ENCODE measurements at places on chromosomes 6 and 20. TPM values are rescaled to one million over a fixed set of nuclear protein-coding genes. Genes with fewer than 3 reads are reported as not detected.

DNA sequence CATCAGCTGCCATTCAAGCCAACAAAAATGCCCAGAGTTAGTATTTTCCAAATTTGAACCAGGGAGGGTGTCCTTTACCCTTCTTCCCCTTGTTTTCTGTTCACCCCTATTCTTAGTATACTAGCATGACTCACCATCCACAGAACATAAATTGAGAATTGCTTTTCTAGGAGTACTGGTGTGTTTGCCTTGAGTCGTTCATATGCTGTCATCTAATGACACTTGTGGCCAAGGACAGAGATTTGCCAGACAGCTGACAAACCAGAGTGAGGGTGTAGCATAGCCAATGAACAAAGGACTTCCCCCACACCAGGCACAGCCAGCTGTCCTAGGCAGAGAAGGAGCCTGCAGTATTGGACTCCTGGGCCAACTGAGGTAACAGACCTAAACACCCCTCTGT lies 62.2 kb downstream of the FILIP1 start:
- peak; percentile 96 for DNase-seq

GRCh38 chr6:117550078-117550600 lies 52.2 kb downstream of the GOPC start:
- no peak for DNase-seq

- DNase-seq = no peak
Observed at GRCh38 chr20:21224217-21224616, 78.9 kb upstream of the XRN2 start.

GRCh38 chr6:116366740-116367275 lies 3.9 kb upstream of the DSE start:
- no peak for DNase-seq

GRCh38 chr6:161238500-161238899 lies 35.4 kb downstream of the AGPAT4 start:
- no peak for DNase-seq

DNA sequence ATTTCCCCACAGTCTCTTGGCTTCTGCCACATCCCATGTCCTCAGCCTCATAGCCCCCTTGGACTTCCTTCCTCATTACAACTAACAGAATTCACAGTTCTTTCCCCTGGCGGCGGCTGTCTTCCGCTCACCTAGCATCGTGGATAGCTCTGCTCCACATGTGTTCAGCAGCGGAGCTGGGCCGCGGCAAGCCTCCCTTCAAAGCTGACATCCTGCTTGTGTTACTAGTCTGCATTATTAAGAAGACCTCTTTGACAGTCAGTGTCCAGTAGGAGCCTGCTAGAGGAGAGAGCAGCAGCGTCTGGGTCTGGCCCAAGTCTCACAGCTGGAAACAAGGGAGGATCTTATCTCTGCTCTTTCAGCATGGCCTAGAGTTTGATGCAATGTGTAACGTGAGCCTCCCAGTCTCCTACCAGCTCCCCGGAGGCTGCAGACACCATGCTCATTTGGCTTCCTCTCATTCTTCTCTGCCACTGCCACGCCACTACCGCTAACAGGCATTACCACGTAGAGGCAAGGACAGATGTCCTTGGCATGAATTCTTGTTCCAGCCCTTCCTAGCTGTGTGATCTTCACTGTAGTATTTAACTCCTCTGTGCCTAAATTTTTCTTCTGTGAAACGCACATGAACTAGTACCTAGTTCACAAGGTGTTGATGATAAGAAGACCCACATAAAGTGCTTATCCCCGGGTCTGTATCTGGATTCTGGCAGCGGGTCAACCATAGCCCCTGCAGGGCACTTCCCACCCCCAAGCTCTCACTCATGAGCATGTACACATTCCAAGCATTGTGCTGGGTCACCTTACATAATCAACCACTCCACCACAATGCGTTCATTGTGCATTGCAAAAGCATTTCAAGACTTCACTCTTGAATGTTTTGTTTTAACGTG lies 107.1 kb upstream of the BACH2 start:
- peak; percentile 48 for DNase-seq

DNA sequence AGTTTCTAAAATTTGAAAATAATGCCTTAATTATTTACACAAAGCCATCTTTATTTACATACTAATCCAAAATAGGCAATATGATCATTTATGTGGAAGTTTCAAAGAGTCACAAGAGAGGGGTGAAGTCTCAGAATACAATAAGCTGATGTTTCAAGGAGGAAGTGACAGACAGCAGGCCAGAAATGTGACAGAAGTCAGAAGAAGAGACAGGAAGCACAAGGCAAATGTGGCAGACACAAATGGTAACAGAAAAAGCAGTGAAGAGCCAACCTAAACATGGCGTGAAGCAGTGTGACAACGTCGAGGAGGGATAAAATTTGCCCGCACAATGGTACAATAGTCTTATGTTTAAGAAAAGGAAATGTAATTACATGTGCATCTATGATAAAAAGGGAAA lies 59.8 kb downstream of the SHPRH start:
- no peak for DNase-seq

DNA sequence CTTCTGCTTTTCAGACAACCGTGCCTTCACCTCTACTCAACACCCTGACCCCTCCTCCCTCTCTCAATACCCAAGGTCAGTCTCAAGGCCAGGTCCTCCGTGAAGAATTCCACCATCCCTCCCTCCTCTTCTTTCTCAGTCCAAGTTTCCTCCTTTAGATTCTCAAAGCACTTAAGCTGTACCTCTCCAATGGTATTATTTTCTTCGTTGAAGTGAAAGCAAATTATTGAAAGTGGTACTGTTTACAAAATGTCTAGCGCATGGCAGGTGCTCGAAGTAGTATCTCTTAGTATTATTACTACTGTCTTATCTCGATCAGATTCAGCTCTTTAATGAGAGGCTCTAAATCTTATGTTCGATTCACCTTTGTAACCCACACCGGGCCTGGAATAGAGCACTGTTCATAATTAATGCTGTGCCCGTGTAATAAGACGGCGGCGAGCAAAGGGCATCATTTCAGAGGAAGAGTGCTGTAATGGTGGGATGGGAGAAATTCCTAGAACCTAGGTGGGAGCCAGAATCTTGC lies 593 bp upstream of the RALGAPB start:
- DNase-seq = no peak

DNA sequence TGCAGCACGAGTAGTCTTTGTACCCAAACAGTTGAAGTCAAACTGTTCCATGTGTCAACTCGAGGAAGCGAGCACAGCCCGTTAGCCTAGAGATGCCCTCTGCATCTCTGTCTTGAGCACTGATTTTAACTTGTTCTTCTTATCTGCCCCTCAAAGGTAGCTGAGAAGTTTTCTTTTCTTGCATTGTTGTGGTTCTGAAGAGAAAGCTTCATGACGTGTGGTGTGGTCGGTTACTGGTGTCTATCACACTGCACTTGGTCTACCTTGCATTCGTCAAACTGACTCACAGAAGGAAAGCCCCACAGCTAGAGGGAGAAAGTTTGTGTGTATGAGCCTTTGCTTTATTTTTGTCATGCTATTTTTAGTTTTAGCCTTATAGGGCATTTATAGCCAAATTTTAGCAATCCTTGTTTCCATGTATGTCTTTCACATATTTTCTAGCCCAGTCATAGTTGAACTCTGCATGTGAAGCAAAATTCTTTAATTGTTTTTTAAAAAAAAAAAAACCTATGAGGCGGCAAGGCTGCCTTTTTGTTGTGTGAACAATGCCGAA lies 115.1 kb downstream of the JAG1 start:
- DNase-seq = peak; percentile 69

DNA sequence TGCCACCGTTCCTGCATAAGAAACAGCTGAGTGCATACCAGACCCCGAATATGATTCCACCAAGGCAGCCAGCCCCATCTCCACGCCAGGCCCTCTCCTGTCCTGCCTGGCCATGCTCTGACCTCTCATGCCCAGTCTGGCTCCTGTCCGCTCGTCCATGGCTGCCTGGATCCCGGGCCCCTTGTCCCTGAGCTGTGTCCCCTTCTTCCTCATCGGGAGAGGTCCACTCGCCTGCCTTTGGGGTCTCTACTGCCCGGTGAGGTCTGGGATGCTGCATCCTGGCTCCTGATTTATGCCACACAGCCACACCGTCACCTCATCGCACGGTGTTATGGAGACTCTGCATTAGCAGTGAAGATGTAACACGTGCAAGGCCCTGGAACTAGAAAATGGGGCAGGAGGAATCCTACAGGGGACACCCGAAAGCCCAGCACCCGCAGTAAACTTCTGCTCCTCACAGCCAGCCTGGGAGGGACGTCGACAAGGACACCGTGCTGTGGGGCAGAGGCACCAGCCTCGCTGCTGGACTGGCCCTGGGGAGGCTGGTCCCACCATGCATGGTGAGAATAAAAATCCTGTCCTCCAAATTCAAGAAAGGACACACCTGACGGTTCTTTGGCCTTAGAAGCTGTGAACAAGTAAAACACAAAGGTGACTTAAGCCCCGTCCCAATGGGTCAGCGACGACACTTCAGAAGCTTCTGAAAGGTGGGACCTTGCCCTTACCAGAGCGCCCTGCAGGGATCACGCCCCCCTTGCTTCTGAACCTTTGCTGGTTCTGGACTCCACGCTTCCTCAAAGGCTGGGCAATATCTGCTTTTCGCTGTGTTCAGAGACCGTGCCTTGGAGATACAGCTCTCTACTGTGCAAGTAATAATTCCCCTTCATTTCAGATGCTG lies 103.0 kb downstream of the DLL1 start:
- no peak for DNase-seq

DNA sequence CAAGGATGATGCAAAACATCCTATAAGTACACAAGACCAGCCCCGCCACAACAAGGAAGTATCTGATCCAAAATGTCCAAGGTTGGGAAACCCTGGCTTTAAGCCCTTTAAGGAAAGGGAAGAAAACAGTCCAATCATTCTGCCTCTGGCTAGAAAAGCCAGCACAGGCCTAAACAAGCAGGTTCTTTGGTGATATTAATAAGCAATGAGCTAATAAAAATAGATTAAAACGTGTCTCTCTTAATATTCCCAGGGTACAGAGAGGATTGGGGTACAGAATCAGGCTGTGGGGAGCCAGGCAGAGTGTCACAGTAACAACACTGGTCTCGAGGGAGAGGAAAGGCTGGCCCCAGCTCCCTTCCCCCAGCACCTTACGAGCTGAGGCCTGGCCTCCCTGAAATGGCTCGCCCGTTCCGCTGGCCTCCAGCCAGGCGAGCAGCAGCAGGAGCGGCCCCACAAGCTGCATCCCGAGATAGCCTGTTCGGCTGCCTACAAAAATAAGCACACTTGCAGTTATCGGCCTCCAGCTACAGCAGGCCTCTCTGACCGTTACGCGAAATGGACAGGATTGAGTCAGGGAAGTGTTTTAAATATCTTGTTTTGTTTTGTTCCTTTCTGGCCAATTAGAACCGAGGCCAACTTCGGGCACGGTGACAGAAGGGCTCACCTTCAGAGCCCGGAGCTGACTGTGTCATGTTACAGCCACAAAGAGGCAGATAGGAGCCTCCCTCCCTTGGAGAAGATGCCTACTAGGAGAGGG lies 4.0 kb upstream of the ZMYND8 start:
- peak; percentile 89 for DNase-seq

Gene PDE10A
- total RNA-seq = 15.8 TPM

Gene GPR63
- 0.27 TPM for total RNA-seq

Gene ERGIC3
- total RNA-seq = 169 TPM
